ENCODE measurements at places on chromosomes 1 and 21.

- no peak for DNase-seq
Observed at GRCh38 chr1:57163325-57163724, 197.5 kb upstream of the C8B start.

GRCh38 chr1:20463502-20463901 is 22.5 kb downstream of the CAMK2N1 start:
- DNase-seq: no peak

DNA sequence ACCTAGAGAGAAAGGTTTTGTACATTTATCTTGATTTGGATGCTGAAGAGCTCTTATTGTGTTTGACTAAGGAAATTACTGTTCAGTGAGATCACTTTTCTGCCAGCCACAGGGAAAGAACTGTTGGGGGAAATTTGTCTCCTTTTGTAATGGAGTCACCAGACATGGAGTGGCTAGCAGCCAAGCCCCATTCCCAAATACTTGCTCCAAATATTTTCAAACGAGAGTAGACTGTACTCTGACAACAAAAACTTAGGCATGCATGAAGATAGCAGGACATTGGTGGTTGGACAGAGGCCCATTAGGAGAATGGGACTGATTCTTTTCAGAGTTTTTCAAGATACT is 21.1 kb downstream of the IPO9 start:
- peak; percentile 96 for DNase-seq

- DNase-seq: peak; percentile 23
Observed at GRCh38 chr1:50424045-50424883, 1.0 kb upstream of the DMRTA2 start.

GRCh38 chr1:25619101-25619890 is 2.7 kb downstream of the MAN1C1 start:
- DNase-seq: peak; percentile 24

- no peak for DNase-seq
Observed at GRCh38 chr1:11335417-11336056, 62.5 kb downstream of the UBIAD1 start.

DNA sequence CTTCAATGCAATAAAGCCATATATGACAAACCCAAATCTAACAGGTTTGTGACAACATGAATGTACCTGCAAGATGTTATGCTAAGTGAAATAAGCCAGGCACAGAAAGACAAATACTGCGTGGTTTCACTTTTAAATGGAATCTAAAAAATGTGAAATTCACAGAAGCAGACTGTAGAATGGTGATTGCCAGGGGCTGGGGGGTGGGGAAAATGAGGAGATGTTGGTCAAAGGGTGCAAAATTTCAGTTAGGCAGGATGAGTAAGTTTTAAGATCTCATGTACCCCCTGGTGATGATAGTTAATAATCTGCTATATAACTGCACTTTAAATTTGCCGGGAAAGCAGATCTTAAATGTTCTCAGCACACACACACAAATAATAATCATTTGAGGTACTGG is 160.5 kb downstream of the PTBP2 start:
- DNase-seq: peak; percentile 25

- DNase-seq: no peak
Observed at GRCh38 chr1:184826001-184826400, 71.3 kb upstream of the EDEM3 start.

All from fibroblast of skin of scalp (primary cell).